ENCODE measurements at places on chromosomes 2 and 18.

- no peak for DNase-seq
Measured at GRCh38 chr2:10883801-10884478, 27.8 kb upstream of the KCNF1 start.

GRCh38 chr2:206642075-206643025 is at the start of gene FAM237A:
Gene FAM237A, plus strand, starts transcription at chr2:206642487. Its CDS starts 1,750 bp downstream, at chr2:206644237.
- no peak for DNase-seq

DNA sequence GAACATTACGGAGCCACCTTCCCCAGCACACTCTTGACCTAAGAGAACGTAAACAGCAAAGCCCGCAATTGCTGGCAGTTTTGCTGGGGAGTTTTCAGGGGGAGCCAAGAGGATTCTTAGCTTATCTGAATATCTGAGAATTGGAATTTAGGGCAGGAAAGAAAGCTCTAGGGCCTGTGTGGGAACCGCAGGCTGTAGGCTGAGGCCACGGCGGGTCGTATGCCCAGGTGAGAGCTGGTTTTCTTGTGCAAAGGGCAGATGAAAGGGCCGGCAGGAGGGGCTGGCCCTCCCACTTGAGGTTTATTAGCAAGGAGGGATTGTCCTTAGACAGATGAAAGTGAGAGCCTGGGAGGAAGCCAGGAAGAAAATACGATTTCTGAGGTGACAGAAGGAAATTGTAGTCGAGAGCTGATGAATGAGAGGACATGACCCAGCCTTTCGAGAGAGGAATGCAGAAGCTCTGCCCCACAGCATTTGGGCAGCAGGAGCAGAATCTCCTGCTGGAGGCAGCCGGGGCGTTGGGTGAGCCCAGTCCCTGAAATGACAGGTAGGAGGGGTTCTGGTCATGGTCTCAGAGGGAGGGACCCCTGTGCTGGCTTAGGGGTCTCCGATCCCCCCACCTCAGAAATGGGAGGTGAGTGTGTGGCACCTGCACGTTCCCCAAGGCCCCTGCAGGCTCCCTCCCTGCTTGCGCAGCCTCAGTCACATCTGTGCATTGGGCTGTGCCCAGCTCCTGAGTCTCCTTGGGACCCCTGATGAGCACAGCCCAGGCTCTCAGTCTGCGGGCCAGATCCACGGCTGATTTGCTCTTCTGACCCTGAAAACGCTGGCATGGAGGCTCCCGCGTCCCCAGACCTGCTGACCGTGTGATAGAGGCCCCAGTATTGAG is 61.1 kb downstream of the CABLES1 start:
- DNase-seq = no peak

GRCh38 chr2:177264209-177264692 is 276 bp downstream of the NFE2L2 start:
- DNase-seq = no peak

GRCh38 chr18:1104181-1104881 is 199.7 kb downstream of the ADCYAP1 start:
- DNase-seq = no peak

- no peak for DNase-seq
Measured at GRCh38 chr2:162182395-162182794, 30.3 kb upstream of the GCG start.

DNA sequence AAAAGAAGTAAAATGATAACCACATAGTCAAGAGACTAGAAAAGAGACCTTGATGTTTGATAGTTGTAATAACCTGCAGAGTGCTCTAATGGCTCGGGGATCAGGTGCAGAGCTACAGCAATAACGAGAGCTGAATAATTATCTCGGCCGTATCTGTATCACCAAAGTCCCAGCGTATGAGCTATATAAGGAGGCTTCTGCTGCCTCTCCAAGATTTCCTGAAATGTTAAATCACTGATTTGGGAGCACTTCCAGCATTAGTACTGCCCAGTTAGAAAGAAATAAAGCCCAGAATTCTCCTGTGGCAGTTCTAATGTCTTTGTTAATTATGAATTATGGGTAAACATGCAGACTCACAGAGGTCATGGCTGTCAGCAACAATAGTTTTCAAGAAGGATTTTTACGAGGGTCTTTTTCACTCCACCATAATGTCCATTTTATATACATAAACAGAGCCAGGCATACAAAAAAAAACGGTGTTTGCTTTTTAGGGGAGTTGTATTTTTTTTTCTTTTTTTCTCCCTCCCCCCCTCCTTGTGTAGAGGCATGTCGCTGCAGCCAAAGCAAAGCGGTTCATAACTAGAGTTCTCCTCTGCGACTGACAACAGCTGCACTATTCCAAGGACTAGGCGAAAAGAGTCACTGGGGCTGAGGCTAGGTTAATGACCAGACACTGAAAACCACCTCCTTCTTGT is 168.3 kb upstream of the VRK2 start:
- DNase-seq = peak; percentile 68

DNA sequence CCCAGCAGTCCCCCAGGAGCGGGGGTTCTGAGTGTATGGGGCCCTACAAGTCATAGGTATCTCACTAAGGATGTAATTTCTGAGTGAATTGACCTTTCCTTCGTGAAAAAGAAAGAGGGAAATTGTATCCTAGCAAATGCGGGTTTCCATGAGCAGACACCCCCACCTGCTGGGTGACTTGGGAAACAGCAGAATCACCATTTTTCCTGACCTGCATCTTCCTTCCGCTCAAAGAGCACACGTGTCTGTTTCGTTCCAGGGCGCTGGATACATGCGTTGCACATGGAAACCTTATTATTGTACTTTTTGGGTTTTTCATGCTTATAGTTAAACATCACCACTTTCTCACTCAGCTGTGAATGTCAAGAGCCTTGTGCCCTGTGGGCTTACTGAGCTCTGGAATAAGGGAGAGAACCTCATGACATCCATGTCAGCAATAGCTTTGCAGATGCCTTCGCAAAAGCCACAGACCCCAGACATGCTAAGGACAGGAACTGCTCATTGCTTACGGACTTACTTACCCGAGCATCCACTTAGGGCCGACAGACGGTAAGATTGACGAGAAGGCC is 132.8 kb downstream of the TPO start:
- peak; percentile 64 for DNase-seq

DNA sequence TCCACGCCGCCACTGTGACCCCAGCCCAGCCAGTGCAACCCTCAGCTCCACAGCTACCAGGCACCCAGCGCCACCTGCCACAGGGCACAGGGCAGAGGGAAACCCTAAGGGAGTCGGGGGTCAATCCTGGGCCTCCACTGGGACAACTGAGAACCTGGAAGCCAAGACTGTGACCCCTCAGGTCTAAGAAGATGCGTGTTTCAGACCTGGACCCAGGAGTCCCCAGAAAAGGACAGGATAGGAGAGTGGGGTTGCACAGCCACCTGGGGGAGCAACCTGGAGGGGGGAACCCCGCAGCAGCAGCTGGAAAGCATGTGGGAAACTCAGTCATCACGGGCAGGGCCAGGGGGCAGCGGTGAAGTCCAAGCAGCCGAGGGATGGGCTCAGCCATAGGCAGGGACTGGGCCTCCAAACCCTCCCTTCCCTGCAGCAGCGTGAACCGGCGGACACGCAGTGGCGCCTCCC is 4.1 kb downstream of the ESPNL start:
- no peak for DNase-seq

DNA sequence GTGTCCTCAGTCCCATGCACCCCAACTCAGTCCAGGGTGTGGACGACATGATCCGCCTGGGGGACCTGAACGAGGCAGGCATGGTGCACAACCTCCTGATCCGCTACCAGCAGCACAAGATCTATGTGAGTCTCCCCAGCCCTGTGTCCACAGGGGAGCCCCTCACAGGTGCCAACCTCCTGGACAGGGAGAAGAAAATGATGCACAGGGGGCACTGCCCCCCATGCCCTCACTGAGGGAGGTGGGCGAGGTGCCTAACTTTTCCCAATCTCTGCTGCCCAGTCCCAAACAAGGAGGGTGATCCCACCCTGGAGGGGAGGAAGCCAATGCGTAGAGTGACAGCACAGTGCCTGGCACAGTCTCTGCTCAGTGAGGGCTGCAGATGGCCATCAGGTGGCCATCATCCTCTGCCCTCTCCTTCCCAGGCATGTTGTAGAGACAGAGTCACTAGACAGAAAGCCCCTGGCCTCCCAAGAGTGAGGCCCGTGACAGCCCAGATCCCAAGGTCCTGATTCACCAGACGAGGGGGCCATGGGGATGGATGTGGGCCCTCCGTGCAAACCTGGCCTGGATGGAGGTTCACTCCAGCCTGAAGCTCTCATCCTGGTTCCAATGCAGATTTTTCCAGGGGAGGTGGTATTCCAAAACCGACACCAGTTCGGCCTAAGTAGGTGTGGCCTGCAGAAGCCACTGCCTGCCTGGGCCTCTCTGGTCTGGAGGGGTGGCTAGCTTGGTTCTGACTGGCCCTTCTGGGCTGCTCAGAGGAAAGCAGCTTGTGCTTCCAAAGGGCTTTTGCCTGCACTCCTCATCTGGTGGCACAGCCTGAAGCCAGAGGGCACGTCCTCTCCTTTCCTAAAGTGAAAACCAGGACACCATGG is 30.0 kb downstream of the MYO7B start:
- DNase-seq = no peak

- no peak for DNase-seq
Measured at GRCh38 chr2:117820444-117820843, 6.0 kb downstream of the DDX18 start.

- no peak for DNase-seq
Measured at GRCh38 chr2:225740086-225740485, 340.6 kb downstream of the NYAP2 start.

GRCh38 chr2:174023591-174024523 is 58.7 kb upstream of the SP3 start:
- no peak for DNase-seq

GRCh38 chr2:39395313-39395712 is 41.8 kb downstream of the MAP4K3 start:
- no peak for DNase-seq

DNA sequence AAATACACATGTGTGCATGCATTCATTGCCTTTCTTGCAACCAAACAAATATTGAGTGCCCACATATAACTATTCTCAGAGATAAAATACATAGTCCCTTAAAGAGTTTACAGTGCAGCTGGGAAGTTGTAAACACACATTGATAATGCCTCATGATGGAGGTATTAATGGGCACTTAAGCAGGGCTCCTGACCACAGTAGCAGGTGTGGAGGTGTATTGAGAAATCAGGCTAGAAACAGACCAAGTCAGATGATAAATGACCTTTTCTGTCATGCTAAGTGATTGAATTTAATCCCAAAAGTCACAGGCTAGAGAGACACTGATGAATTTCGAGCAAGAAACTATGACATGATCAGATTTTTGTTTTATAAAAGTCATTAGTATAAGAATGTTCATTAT is 157.7 kb downstream of the ZNF385B start:
- DNase-seq = no peak

- no peak for DNase-seq
Measured at GRCh38 chr2:28393114-28393836, 617 bp downstream of the FOSL2 start.

GRCh38 chr18:74951165-74951760 is 257.7 kb downstream of the PTGR3 start:
- DNase-seq = peak; percentile 5

DNA sequence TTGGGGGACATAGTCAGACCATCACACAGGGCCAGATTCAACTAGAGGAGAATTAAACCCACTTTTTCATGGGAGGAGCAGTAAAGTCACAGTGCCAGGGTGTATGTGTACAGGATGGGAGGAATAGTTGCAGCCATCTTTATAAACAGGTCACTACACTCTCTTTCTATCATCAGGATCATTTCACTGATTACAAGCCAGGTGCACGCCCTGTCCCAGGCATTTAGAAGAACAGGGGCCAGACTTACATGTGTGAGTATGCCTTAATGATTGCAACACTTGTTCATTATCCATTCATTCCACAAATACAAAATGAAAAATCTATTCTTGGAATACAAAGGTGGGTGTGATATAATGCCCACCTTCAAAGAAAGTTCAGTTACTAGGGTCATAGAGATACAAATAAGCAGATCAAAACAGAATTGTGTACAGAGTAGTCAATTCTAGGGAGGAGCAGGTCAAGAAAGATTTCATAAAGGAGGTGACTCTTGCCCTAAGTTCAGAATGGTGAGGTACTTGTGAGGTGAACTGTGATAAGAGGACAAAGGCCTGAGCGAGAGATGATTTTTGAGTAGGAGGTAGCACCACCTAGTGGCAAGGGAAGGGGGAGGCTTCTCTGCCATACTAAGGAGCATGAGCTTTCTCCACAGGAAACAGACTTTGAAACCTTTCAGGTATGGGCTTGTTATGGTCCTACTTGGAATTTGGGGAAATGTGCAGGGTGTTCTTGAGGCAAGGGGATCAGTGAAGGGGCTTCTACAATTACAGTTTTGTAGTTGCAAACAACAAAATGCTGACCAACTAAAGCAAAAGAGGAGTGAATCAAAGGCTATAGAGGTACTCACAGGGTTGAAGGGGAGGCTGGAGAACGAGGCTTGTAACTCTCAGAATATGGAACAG is 156.3 kb downstream of the SUCLG1 start:
- peak; percentile 26 for DNase-seq

- peak; percentile 98 for DNase-seq
Measured at GRCh38 chr18:42614619-42615293, 500.7 kb downstream of the RIT2 start.
